Ovary (tissue), 10 donors: ENCODE measurements at places on chromosomes 6 and 20. TPM values are rescaled to one million over a fixed set of nuclear protein-coding genes. Genes with fewer than 3 reads are reported as not detected.

ARID1B gene
- total RNA-seq, result 96.3 TPM

SIM1 gene
- 0.12 TPM for total RNA-seq

BNIP5 gene
- total RNA-seq, result not detected

SYCP2L gene
- 2.1 TPM for total RNA-seq

GRCh38 chr6:37783025-37783855 is 36.3 kb upstream of the ZFAND3 start:
- peaks cover 9% of the 10 kb centered on the region for H3K4me1 ChIP-seq
- no peaks in the 10 kb centered on the region for H3K27me3 ChIP-seq
- peak overlapping the region; percentile 30 for H3K4me3 ChIP-seq
- no peaks in the 10 kb centered on the region for H3K36me3 ChIP-seq
- DNase-seq, result peak; percentile 36
- no peak overlapping the region for H3K27ac ChIP-seq

- DNase-seq, result no peak
- no peak overlapping the region for H3K27ac ChIP-seq
- no peaks in the 10 kb centered on the region for H3K27me3 ChIP-seq
- H3K4me1 ChIP-seq, result no peaks in the 10 kb centered on the region
Observed at GRCh38 chr6:69293471-69293870, 503.3 kb downstream of the LMBRD1 start.

DNA sequence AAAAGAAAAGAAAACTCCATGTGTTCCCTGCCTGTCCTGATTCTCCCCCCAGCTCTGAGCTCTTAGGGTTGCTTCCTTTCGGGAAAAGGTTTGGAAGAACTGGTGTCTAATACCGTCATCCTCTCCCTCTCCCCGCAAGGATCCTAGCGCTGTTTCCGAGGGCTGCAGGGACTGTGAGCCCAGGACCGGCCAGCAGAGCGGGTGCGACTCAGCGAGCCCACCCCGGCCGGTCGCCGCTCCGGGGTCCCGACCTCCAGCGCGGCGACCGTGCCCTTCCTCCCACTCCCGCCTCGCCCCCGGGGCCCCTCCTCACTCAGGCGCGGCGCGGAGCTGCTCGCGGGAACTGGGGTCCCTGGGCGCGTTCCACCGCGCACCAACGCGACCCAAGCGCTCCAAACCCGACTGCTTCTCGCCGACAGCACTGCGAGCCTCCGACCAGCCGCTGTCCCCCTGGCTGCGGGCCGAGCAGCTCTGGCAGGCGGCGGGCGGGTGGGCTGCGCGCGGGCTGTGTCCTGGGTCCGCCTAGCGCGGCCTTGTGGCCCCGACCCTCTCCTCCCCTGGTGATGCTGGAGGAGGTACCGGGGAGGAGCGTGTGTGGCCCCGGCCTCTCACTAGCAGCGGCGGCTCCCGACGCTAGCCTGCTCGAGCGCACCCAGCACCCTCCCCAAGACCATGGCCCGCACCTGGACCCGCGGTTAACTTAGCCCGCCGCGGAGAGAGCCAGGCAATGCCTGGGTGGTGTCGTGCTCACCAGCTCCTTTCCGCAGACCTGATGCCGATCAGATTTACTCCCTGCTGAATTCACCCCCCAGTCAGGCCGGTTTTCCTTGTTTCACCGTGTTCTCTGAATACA is at the start of gene PLA2G7:
Gene PLA2G7, minus strand, starts transcription at position 509 of the 853 bp plus-strand sequence. CDS start 12,484 bp downstream, outside the sequence.
- no peaks in the 10 kb centered on the region for H3K4me1 ChIP-seq
- no peak within 1 kb of the TSS for H3K27ac ChIP-seq
- H3K27me3 ChIP-seq, result no peaks in the 10 kb centered on the region
- peak within 1 kb of the TSS; percentile 54 for H3K4me3 ChIP-seq
- peak; percentile 15 for DNase-seq

DNA sequence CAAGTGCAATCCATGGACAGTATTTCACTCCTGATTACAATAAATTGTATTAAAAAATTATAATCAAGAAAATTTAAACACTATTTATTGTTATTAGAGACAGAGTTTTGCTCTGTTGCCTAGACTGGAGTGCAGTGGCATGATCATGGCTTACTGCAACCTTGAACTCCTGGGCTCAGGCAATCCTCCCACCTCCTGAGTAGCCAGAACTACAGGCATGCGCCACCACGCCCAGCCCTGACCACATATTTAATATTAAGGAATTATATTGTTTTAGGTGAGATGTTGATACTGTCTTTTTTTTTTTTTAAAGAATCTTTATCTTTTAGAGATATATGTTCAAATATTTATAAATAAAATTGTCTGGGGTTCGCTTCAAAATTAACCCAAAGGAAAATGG is 14.6 kb downstream of the LCA5 start:
- no peaks in the 10 kb centered on the region for H3K27me3 ChIP-seq
- H3K36me3 ChIP-seq, result no peaks in the 10 kb centered on the region
- peaks cover 4% of the 10 kb centered on the region for H3K4me1 ChIP-seq

DNA sequence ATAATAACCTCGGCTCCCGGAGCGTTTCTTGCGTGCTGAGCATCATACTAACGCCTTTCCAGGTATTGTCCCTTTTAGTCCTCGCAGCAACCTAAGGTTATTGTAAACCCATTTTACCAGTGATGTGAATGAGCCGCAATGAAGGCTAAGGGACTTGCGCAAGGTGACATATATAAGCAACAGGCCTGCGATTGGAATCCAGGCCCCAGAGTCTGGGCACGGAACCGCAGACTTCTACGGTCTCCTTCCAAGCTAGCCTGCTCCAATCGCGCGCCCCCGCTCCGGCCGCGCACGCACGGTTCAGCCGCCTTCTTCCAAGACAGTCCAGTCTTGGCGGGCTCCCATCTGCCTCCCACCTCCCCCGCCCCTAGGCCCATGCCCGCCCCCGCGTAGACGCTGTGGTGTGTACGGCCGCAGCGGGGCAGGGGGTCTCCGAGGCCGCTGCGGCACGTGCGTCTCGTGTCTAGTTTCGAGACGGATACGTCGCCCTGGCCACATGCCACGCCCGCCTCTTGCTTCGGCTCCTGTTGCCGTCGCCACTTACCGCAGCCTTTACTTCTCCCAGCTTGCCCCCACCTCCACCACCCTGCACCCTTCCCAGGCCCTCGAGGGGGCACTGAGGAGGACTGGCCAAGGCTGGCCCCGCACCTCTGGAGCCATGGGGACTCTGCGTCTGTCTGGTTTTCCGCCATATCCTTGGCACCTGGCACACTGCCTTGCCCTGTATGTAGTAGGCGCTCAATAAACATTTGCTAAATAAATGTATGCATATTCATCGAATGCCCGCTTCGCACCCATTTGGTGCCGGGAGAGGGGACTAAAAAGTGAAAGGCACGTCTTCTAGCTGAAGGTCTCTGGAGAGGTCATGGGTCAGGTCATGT is 855 bp upstream of the GFOD1 start:
- H3K4me3 ChIP-seq, result peak overlapping the region; percentile 49
- no peaks in the 10 kb centered on the region for H3K27me3 ChIP-seq
- H3K27ac ChIP-seq, result no peak overlapping the region

- H3K27me3 ChIP-seq, result no peaks in the 10 kb centered on the region
- no peak for DNase-seq
- no peaks in the 10 kb centered on the region for H3K36me3 ChIP-seq
- H3K4me1 ChIP-seq, result peaks cover 5% of the 10 kb centered on the region
Observed at GRCh38 chr6:22149096-22149495, 147.7 kb downstream of the PRL start.

DNA sequence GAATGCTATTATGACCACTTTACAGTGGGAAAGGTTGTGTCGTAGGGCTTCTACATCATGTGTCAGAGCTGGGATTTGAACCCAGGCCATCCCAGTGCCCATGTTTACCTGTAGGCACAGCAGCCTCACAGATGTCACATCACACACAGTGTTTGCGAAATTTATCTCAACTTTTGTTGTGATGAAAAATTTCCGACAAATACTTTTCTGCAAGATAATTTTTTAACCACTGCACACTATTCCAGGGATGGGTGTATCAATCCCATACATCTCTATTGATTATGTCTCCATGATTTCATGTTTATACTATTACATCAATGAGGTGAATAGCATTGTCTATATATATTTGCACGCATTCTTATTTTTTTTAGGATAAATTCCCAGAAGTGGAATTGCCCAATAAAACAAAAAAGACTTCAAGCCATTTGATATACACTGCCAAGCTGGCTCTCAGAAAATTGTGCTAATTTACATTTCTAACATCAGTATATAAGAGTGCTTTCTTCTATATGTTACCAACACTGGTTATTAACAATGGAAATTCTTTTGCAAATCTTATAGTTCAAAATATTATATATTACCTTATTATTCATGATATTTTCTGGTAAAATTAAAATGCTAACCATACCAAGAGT is 189.1 kb upstream of the ZNF217 start:
- no peaks in the 10 kb centered on the region for H3K36me3 ChIP-seq
- no peak for DNase-seq
- H3K4me1 ChIP-seq, result no peaks in the 10 kb centered on the region

- H3K27me3 ChIP-seq, result no peaks in the 10 kb centered on the region
- no peak for DNase-seq
- peaks cover 2% of the 10 kb centered on the region for H3K4me1 ChIP-seq
- H3K4me3 ChIP-seq, result no peak overlapping the region
Observed at GRCh38 chr20:47411161-47411560, 54.7 kb upstream of the ZMYND8 start.

GRCh38 chr6:37100745-37101144 is 69.2 kb upstream of the PIM1 start:
- H3K27me3 ChIP-seq, result no peaks in the 10 kb centered on the region
- no peak overlapping the region for H3K4me3 ChIP-seq
- no peak for DNase-seq

DNA sequence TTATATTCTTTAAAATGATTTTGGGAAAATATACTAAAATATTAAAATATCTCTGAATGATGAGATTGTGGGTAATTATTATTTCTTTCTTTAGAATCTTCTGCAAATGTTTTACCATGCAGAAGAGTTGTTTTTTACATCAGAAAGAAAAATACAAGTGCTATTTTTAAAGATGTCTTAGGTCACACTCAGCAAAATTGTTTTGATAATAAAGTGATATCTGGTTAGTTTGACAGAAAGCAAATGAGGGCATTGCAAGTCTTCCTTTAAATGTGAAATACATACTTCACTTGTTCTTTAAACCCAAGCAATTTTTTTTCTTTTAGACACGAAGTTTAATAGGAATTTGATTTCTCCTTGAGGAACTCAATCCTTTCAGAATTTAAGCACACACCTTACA is 43.6 kb upstream of the STXBP5 start:
- DNase-seq, result no peak
- no peak overlapping the region for H3K4me3 ChIP-seq
- H3K4me1 ChIP-seq, result no peaks in the 10 kb centered on the region
- H3K27ac ChIP-seq, result no peak overlapping the region

DNA sequence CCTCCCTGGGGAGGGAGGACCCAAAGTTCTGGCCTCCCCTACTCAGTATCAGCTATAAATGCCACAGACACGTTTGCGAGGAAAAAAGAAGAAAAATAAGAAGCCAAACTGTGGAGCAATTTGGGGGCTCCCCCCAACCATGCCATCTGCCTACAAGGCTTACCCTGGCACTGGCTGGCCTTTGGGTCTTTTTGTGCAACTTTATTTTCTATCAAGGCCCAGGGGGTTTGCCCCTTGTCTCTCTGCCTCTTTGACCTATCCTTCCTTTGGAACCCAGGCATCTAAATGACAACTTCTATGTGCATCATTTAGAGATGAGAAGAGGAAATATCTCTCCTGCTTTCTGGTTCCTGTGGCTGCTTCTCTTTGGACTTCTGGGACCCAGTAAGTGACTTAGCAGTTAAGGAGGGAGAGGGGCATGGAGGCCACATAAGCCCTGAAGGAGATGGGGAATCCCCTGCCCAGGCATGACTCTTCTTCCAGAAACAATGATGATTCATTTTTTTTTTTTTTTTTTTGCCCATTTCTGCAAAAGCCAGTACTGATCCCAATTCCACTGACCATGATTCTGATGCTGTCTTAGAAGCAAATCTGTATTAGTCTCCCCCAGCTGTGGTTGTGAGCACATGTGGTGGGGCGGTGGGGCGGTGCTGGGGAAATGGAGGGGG is at the start of gene MUC22:
Gene MUC22, plus strand, starts transcription at position 82 of the 668 bp plus-strand sequence. Its CDS starts 233 bp downstream, at position 315.
- no peak within 1 kb of the TSS for H3K27ac ChIP-seq
- no peak within 1 kb of the TSS for H3K4me3 ChIP-seq
- H3K27me3 ChIP-seq, result no peaks in the 10 kb centered on the region
- no peaks in the 10 kb centered on the region for H3K4me1 ChIP-seq
- no peaks in the 10 kb centered on the region for H3K36me3 ChIP-seq

DNA sequence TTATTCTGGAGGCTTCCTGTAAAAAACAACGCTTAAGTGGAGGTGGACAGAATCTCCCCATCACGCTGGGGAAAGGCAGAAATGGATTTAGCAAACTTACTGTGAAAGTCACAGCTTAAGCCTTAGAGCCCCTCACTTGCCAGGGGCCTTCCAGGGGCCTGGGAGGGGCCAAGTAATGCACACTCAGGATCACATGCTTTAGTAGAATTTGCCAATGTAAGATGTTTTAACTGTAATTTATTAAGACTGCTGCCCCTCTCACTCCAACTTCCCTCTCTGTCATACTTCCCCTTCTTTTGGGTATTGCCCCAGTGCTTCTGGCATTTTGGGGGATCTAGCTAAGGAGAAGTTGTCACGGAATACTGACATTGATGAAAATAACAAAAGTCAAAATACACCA is 12.6 kb upstream of the ADA start:
- no peak overlapping the region for H3K27ac ChIP-seq
- H3K27me3 ChIP-seq, result no peaks in the 10 kb centered on the region
- no peak overlapping the region for H3K4me3 ChIP-seq

DNA sequence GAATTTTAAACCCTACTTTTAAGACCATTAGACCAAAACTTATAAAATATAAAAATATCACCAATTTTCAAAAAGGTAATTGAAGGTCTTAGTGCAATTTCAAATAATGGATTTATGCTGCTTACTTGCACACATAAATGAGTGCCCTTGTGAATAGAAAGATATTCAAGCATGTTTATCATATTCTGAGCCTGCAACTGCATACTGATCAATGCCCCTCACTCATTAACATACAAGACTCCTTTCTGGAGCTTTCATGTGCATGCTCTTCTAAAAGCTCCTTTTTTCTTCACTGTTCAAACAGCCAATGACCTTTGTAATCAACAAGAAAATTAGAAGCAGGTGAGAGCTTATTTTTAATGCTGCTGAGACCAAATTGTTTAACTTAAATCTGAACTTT is 1139.3 kb downstream of the HACE1 start:
- H3K27me3 ChIP-seq, result no peaks in the 10 kb centered on the region
- no peak for DNase-seq
- no peaks in the 10 kb centered on the region for H3K36me3 ChIP-seq
- H3K4me1 ChIP-seq, result no peaks in the 10 kb centered on the region
- H3K4me3 ChIP-seq, result no peak overlapping the region

GRCh38 chr6:97009781-97010492 is 85.4 kb downstream of the KLHL32 start:
- no peak overlapping the region for H3K27ac ChIP-seq
- H3K27me3 ChIP-seq, result no peaks in the 10 kb centered on the region

DNA sequence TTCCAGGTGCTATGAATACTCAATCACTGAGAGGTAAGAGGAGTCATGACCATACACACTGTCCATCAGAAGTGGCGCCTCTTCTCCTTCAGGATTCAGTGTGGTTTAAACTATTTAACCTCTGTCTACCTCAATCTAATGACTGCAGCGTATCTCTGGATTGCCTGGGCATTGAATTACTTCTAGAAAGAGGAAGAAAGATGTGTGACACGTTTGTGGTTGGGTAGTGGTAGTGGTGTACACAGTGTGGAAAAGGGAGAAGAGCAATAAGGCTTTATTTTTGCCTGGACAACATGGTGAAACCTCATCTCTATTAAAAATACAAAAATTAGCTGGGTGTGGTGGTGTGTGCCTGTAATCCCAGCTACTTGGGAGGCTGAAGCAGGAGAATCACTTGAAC is 38.0 kb upstream of the ECHDC1 start:
- H3K27ac ChIP-seq, result no peak overlapping the region
- no peaks in the 10 kb centered on the region for H3K36me3 ChIP-seq
- no peak for DNase-seq
- H3K4me3 ChIP-seq, result no peak overlapping the region
- peaks cover 2% of the 10 kb centered on the region for H3K4me1 ChIP-seq
